ENCODE measurements at places on chromosomes 6 and 20.

- DNase-seq, result no peak
Measured at GRCh38 chr6:79158856-79159516, 75.5 kb downstream of the HMGN3 start.

GRCh38 chr20:50475681-50476292, 34.4 kb upstream of the PTPN1 start:
- DNase-seq, result no peak

GRCh38 chr20:13817342-13817741, 32.5 kb downstream of the NDUFAF5 start:
- no peak for DNase-seq

DNA sequence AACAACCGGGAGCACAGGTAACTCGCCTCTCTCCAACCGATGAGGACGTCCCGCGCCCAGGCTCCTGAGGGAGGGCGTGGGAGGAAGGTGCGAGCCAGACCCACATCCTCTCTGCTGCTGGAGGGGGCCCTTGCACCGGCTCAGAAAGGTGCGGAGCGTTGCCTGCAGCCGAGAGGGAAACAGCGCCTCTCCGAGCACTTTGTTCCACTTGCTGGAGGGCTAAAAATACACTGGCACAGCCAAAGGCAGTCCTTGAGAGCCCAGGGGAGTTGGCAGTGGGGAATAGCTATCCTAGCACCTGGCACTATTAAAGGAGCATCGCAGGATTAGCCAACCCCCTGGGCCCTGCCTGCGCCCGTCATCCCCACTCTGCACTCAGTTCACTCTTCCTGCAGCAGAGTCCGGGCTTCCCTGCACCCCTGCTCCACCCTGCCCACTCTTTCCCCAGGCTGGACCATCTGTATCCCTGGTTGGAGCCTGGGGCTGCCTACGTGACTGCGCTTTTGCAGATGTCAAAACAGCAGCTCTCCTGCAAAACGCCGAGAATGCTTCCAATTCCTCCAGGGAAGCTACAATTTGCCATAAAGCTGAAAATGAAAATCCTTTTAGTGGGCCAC, 108.9 kb downstream of the SNX5 start:
- DNase-seq, result no peak

DNA sequence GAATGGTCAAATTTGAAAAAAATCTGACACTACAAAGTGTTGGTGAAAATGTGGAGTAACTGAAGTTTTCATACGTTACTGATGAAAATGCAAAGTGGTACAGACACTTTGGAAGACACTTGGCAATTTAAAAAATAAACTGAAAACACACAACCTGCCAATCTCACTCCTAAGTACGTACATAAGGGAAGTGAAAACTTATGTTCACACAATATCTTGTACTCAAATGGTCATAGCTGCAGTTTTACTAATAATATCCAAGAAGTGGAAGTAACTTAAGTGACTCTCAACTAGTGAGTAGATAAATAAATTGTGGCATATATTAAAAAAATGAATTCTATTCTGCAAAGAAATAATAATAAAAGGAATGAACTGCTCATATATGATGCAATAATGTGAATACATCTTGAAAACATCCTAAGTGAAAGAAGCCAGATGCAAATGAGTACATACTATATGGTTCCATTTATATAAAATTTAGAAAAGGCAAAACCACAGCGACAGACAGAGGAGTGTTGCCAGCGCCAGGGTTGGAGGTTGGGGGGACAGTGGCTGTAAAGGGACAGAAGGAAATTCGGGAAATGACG, 198.2 kb downstream of the ERMARD start:
- no peak for DNase-seq

- DNase-seq, result no peak
Measured at GRCh38 chr6:160457823-160458222, 109.6 kb downstream of the SLC22A3 start.

- no peak for DNase-seq
Measured at GRCh38 chr6:138920906-138921305, 67.1 kb downstream of the REPS1 start.
